ENCODE measurements at places on chromosomes 6 and 20.

DNA sequence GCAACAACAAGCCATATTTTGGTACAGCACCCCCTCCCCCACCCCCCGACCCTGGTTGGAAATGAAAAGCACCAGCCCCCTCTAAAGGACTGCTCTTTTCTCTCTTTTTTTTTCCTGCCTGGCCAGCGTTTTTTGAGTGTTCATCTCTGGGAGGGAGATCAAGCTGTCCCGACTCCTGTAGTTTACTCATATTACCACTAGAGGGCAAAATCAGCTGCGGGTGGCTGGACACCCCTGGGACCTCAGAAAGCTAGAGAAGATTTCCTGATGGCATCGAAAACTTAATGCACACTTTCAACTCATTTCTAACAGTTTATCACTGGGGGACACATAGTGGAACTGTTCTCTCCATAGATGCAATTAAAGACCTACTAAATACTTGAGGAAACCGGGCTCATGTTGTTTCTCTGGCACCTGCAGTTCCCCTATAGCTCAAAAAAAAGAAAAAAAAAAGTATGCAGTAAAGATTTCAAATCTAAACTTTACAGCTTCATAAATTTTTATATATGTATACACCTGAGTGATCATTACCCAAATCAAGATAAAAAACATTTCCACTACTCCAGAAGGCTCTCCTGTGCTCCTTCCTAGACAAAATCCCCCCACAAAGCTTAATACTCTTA is 24.4 kb downstream of the CNBD2 start:
- DNase-seq, result peak; percentile 86

GRCh38 chr20:51484831-51485230 is 57.7 kb downstream of the NFATC2 start:
- DNase-seq, result no peak

DNA sequence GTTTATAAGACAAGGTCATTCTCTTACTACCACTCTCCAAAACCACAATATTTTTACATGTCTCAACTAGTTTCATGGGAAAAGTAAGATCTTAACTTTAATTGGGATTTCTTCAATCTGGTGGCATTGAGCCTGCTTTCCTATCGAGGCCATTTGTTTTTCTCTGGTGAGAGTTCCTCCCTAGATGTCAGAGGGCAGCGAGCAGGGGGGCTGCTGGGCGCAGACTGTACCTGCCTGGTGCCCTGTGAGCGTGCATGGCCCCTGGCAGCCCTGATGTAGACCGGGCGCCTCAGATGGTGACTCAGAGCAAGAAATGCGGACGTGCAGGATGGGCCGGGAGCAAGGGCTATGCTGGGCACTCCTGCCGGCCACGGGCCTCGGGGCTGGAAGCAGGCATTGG is 27.2 kb downstream of the ERMARD start:
- DNase-seq, result no peak

- no peak for DNase-seq
Observed at GRCh38 chr6:51910851-51911250, 176.6 kb downstream of the PKHD1 start.

DNA sequence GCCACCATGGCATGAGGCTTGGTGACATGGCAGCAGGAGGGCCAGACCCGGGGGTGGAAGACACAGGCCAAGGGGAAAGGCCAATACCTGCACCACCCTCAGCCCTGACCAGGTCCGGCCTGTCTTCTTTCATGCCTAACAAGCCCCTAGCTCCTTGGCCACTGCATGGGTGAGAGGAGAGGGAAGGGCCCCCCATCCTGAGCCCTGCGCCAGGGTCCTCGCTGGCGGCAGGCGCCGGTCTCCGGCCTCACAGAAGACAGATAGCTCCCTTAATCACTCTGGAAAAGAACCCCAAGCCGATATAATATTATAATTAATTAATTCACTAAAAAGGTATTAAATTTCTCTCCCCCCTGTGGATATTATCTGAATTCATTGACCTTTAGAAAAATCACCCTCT is 41.4 kb downstream of the MDFI start:
- DNase-seq, result no peak

GRCh38 chr6:136646377-136646776 is 96.2 kb upstream of the MAP7 start:
- DNase-seq, result no peak

DNA sequence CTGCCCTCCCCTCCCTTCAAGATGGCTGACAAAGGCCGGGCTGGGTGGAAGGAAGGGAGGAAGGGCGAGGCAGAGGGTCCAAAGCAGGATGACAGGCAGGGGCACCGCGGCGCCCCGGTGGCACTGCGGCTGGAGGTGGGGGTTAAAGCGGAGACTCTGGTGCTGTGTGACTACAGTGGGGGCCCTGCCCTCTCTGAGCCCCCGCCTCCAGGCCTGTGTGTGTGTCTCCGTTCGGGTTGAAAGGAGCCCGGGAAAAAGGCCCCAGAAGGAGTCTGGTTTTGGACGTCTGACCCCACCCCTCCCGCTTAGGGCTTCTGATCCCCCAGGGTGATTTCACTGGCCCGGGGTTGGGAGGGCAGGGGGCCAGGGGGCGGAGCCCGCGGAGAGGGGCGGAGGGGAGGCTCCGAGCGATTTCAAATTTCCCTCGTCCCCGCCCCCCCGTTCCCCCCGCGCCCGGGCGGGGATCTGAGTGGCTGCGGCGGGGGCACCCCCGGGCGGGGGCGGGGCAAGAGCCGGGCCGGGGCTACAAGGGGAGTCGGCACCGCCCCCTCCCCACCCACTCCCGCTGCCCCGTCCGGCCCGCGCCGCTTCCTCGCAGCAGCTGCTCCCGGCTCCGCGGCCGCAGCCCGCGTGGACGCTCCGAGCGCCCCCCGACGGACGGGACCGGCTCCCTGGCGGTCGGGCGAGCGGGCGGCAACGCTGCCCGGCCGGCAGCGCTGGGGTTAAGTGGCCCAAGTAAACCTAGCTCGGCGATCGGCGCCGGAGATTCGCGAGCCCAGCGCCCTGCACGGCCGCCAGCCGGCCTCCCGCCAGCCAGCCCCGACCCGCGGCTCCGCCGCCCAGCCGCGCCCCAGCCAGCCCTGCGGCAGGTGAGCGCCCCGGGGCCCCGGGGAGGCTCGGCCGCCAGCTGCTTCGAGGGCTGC is at the start of gene DNMT3B:
DNMT3B (plus strand) TSS at position 555 of the 923 bp plus-strand sequence. CDS start 17,939 bp downstream, outside the sequence.
- peak; percentile 86 for DNase-seq

All from SW480 (cell line).